Natural killer cell (primary cell): ENCODE measurements at places on chromosomes 1 and 21.

DNA sequence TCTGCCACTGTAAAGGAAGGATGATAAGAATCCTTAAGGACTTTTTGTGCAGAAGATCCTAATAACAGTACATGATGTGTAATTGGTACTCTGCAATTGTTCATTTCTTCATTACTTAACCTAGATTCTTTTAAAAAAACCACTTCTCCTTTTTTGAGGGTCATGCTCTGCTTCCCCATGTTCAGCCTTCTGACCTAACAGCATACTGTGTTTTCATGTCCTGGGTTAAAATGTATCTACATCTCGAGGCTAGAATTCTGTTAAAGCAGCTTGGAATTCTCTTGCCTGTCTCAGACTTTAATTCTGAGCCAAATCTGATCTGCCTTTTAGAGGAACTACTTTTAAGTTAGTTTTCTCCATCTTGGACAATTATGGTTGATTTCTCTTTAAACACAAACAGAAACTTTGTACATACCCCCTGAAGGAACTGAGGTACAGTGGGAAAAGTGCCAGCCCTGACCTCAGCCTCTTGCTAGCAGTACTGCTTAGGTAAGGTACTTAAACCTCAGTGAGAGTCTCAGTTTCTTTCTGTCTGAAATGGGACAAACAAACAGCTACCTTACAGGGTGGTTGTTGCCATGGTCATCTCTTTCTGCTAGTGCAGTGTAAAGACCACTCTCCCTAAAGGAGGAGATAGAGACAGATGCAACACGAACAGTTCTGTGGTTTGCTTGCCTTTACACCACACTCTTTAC, 103.2 kb upstream of the DYNLT5 start:
- DNase-seq, result no peak
- H3K36me3 ChIP-seq, result no peaks in the 10 kb centered on the region

DNA sequence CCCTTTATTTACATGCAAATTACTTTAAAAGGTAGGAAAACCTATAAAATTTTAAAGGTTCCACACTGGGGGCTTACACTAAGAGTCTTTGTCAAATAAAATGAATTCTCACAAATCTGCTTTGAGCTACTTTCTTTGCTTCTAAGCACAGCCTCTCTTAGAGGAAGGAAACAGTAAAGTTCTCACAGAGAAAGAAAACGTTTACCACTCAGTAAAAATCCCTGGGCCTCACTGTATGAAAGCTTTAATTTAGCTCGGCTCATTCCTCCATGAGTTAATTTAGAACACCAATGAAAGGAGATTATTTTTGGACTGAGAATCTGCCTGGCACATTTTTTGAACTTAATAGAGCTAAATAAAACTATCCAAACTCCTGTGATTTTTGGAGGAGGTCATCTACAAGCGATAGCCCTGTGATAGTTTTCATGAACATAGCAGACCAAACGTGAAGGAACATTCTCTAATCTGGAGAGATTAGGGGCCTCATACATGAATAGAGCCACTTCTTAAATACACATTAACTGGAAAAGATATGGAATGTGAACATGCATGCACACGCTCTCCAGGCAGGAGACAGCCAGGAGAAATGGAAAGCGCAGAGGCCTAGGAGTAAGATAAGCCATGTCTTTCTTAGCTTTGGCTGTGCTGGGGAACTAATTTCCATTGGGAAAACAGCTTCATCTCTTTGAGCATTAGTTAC, 32.8 kb downstream of the PRRX1 start:
- H3K4me3 ChIP-seq, result no peak overlapping the region
- no peaks in the 10 kb centered on the region for H3K36me3 ChIP-seq
- H3K27me3 ChIP-seq, result no peaks in the 10 kb centered on the region
- H3K4me1 ChIP-seq, result no peaks in the 10 kb centered on the region

GRCh38 chr1:37901191-37901892, 42.0 kb upstream of the MTF1 start:
- no peak for DNase-seq
- no peaks in the 10 kb centered on the region for H3K36me3 ChIP-seq
- H3K27me3 ChIP-seq, result no peaks in the 10 kb centered on the region
- H3K4me3 ChIP-seq, result no peak overlapping the region
- peak overlapping the region; percentile 53 for H3K27ac ChIP-seq
- H3K4me1 ChIP-seq, result peaks cover 25% of the 10 kb centered on the region

DNA sequence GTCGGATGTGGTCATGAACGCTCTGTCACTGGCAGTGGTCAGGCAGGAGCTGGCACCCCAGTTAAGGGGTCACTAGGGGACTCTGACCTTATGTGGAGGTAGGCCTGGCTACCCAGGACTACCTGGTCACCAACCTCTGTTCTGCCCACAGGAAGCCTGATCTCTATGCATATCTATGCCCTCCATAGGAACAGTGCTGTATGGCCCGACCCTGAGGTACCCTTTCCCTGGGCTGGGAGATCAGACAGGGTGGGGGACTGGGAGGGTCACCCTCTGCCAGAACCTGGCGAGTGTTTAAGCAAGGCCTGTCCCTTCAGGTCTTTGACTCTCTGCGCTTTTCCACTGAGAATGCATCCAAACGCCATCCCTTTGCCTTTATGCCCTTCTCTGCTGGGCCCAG, 19.0 kb downstream of the CYP4B1 start:
- H3K36me3 ChIP-seq, result no peaks in the 10 kb centered on the region
- H3K27ac ChIP-seq, result no peak overlapping the region
- DNase-seq, result no peak
- H3K4me1 ChIP-seq, result peaks cover 12% of the 10 kb centered on the region

GRCh38 chr1:16246961-16247360, 10.0 kb upstream of the CPLANE2 start:
- no peak for DNase-seq
- H3K4me1 ChIP-seq, result peaks cover 9% of the 10 kb centered on the region
- H3K27ac ChIP-seq, result no peak overlapping the region
- H3K4me3 ChIP-seq, result no peak overlapping the region
- H3K36me3 ChIP-seq, result peaks cover 20% of the 10 kb centered on the region

DNA sequence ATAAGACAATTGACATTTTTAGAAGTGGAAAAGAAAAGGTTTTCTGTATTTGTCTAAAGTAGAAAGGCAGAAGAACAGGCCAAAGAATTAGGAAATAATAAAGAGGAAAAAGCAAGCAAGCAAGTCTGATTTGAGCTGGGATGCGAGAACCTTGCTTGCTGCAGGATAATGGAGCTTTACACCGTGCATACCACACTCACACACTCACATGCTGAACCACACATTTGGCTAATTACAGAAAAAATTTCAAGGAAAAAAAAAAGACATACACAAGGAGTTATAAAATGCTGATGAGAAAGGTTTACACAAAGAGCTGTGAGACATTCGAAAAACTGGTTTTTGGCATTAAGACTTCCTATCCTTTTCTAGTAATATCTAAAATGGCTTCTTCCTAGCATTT, 593.9 kb downstream of the KIF26B start:
- no peak overlapping the region for H3K27ac ChIP-seq
- peaks cover 2% of the 10 kb centered on the region for H3K36me3 ChIP-seq
- H3K4me3 ChIP-seq, result no peak overlapping the region

- H3K27ac ChIP-seq, result no peak overlapping the region
- no peaks in the 10 kb centered on the region for H3K36me3 ChIP-seq
- H3K4me3 ChIP-seq, result no peak overlapping the region
- H3K27me3 ChIP-seq, result no peaks in the 10 kb centered on the region
- H3K4me1 ChIP-seq, result no peaks in the 10 kb centered on the region
These were observed 149.3 kb downstream of the HMGB4 start for GRCh38 chr1:34013136-34013535.

DNA sequence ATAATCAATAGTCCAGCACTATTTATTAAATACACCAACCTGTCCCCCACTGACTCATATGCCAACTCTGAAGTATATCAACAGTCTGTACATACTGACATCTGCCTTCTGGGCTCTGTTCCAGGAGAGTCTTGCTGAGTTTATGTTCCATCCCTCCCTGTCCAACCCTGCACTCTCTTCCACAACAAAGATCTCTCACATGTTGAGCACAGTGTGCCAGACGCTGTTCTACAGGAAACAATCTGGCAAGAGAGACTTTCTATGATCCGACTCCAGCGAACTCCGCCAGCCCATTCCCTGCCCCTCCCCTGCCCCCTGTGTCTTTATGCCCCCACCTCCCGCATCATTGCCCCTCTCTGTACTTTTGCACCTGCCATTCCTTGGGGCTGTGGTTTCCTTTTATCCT, 3.4 kb downstream of the LACTBL1 start:
- H3K36me3 ChIP-seq, result no peaks in the 10 kb centered on the region
- no peak for DNase-seq
- H3K27ac ChIP-seq, result no peak overlapping the region
- peaks cover 5% of the 10 kb centered on the region for H3K27me3 ChIP-seq

DNA sequence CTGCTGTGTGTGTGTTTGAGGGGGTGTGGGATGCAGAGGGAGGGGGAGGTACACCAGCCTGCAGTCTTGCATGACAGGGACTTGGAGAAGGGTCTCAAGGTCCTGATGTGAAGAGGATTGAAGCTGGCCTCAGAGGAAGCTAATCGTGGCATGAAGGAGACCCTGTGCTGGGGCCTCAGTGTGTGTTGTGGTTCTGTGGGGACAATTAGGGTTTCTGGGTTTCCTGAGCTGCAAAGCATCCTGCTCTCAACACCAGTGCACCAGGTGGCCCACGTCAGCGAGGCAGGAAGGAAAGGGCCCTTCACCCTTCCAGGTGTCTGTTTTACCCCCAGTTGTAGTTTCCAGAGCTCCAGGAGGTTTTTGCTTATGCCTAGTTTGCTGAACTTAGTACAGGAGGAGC, 52.8 kb downstream of the TENT5C start:
- H3K27me3 ChIP-seq, result no peaks in the 10 kb centered on the region
- no peak for DNase-seq
- no peak overlapping the region for H3K27ac ChIP-seq
- H3K4me1 ChIP-seq, result peaks cover 89% of the 10 kb centered on the region

DNA sequence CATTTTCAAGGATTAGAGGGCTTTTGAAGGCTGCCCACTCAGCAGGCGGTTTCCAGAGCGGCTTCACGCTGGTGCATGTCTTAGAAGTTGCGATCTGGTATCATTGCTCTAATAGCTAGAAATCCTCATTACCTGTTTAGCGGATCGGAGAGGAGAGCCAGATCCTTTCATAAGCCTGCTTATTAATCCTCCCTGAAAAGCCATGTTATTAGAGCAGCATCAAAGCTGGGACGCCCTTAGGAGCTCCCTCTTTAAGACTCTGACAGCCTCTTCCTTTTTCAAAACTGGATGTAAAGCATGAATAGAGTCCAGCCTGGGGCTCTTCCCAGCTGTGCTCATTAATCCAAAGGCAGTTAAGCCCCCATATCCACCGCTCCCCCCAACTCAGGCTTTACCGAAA, 13.9 kb upstream of the CTSE start:
- H3K4me1 ChIP-seq, result peaks cover 8% of the 10 kb centered on the region
- no peak for DNase-seq
- no peak overlapping the region for H3K4me3 ChIP-seq
- H3K27ac ChIP-seq, result peak overlapping the region; percentile 64
- no peaks in the 10 kb centered on the region for H3K36me3 ChIP-seq

GRCh38 chr21:31865429-31865970, 7.3 kb upstream of the HUNK start:
- H3K4me3 ChIP-seq, result no peak overlapping the region
- H3K4me1 ChIP-seq, result no peaks in the 10 kb centered on the region
- peaks cover 3% of the 10 kb centered on the region for H3K27me3 ChIP-seq
- no peaks in the 10 kb centered on the region for H3K36me3 ChIP-seq

- H3K4me1 ChIP-seq, result peaks cover 43% of the 10 kb centered on the region
- H3K27ac ChIP-seq, result no peak overlapping the region
- H3K36me3 ChIP-seq, result no peaks in the 10 kb centered on the region
- H3K27me3 ChIP-seq, result peaks cover 4% of the 10 kb centered on the region
- DNase-seq, result no peak
These were observed 3.1 kb downstream of the ADAMTSL4 start for GRCh38 chr1:150552128-150552910.

DNA sequence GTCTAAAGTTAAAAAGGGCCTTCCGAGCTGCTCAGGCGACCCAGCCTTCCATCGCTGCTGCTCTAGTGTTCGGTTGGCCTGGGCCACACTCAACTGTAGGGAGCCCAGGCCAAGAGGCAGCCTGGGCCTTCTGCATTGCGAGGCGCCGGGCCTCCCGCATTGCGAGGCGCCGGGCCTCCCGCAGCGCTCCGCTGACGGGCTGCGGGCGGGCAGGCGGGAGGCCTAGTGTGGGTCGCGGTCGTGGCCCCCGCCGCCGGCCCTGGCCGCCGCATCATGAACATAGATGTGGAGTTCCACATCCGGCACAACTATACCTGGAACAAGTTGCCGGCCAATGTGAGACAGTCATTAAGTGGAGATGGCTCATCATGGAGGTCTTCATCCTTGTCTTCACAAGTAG, 48.3 kb downstream of the PPIAL4G start:
- DNase-seq, result no peak
- H3K4me1 ChIP-seq, result peaks cover 10% of the 10 kb centered on the region
- H3K36me3 ChIP-seq, result peaks cover 29% of the 10 kb centered on the region
- no peak overlapping the region for H3K27ac ChIP-seq
- no peaks in the 10 kb centered on the region for H3K27me3 ChIP-seq
- H3K4me3 ChIP-seq, result no peak overlapping the region

DNA sequence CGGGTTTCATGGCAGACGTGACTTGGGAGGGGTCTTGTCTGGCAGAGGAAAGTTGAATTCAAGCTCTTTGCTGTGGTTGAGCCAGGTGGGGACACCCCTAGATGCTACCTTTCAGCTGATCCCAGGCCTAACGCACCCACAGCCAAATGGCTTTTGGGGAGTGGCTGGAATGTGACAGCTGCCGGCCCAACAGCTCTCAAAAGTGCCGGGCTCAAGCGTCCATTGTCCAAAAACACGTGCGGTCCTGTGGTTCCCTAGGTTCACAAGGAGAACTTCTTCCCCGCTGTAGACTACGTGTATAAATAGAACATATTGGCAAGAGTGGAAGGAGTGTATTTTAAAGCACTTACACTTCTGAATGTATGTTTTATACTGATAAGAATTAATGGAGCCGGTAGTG, 87.1 kb upstream of the ARHGEF16 start:
- peaks cover 13% of the 10 kb centered on the region for H3K4me1 ChIP-seq
- H3K36me3 ChIP-seq, result no peaks in the 10 kb centered on the region
- no peak overlapping the region for H3K4me3 ChIP-seq
- no peak for DNase-seq
